Stimulated activated memory B cell treated with anti-CD40 and anti-IgM and Interleukin-4, amounts not matched to agents 10 μg/mL and 1 μg/mL and 100 μg/mL, for 72 hours (primary cell): ENCODE measurements at places on chromosomes 12 and 14.

- H3K4me3 ChIP-seq: no peak overlapping the region
These were observed 256.6 kb upstream of the FOXN3 start for GRCh38 chr14:89673512-89674225.

- H3K27ac ChIP-seq: no peak overlapping the region
- H3K36me3 ChIP-seq: no peaks in the 10 kb centered on the region
- H3K4me1 ChIP-seq: no peaks in the 10 kb centered on the region
- no peak for ATAC-seq
- no peaks in the 10 kb centered on the region for H3K27me3 ChIP-seq
These were observed 519.8 kb upstream of the FLRT2 start for GRCh38 chr14:85010186-85010585.

- peaks cover 56% of the 10 kb centered on the region for H3K36me3 ChIP-seq
- peak overlapping the region; percentile 61 for H3K27ac ChIP-seq
- H3K4me3 ChIP-seq: no peak overlapping the region
- peak; percentile 57 for ATAC-seq
These were observed 17.3 kb downstream of the BAZ1A start for GRCh38 chr14:34857689-34858449.

- no peaks in the 10 kb centered on the region for H3K36me3 ChIP-seq
- H3K27ac ChIP-seq: no peak overlapping the region
- no peaks in the 10 kb centered on the region for H3K4me1 ChIP-seq
- no peaks in the 10 kb centered on the region for H3K27me3 ChIP-seq
- H3K4me3 ChIP-seq: no peak overlapping the region
These were observed 118.6 kb upstream of the SYT1 start for GRCh38 chr12:78746001-78746400.

DNA sequence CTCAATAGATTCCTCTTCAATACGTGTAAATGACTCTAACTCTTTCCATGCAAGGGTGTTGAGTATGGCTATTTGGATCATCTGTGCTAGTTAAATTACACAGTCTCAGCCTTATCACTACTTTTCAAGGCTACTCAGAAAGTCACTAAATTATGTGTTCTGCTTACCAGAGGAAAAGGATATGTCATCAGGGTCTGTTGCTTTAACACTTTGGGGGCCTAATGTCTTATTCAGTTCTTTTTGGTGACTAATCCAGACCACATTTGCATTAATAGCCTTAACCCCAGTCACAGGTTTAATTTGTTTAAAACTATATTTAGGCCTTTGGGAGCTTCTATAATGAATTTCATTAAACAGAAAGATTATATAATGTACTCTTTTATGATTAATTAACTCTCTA is 649.3 kb downstream of the RPS29 start:
- no peak for ATAC-seq
- H3K27ac ChIP-seq: no peak overlapping the region
- no peaks in the 10 kb centered on the region for H3K27me3 ChIP-seq
- peaks cover 19% of the 10 kb centered on the region for H3K4me1 ChIP-seq
- H3K36me3 ChIP-seq: no peaks in the 10 kb centered on the region
- no peak overlapping the region for H3K4me3 ChIP-seq

DNA sequence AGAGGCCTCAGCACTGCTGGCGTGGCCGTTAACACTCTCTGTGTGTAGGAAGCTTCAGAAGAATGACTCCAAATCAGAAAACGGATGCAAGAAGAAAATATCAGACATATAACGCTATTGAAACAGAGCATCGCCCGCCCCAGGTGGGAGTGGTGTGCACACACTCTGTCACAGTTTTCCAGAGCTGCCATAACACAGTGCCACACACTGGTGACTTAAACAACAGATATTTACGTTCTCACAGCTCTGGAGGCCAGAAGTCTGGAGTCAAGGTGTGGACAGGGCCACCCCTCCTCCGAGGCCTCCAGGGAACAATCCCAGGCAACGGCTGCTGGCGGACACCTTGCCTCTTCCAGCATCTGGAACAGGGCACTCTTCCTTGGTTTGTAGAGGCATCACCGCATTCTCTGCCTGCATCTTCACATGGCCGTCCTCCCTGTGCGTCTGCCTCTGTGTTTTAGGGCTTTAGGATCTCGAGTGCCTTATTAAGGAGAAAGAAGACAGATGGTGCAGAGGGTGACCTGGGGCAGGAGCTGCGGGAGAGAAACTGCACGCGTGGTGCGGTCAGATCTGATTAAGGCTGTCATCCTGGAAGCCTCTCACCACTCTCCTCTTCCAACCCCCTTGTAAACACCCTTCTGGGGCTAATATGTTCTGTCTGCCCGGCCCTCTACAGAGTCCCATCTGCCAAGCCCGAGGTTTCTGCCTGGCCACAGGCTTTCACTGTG is 141.0 kb downstream of the SLC15A4 start:
- no peak overlapping the region for H3K4me3 ChIP-seq
- no peaks in the 10 kb centered on the region for H3K4me1 ChIP-seq
- ATAC-seq: no peak
- H3K27ac ChIP-seq: no peak overlapping the region
- peaks cover 11% of the 10 kb centered on the region for H3K27me3 ChIP-seq

DNA sequence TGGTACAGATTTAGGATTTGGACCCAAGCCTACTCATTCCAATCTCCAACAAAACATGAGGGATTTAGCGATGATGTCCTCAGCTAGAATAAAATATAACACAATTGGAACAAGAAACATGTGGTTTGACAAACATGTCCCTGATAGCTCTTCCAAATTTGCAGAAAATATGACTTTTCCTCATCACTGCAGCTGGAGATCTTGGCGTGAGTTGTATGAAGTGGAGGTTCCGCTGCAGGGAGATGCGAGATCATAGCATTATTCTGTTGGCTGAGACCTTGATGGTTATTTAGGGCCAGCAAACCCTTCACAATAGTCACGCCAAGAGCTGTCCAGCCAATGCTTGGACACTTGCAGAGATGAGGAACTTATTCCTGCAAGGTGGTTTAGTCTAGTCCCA is 413.4 kb upstream of the TBX3 start:
- no peak for ATAC-seq
- H3K27ac ChIP-seq: no peak overlapping the region
- H3K36me3 ChIP-seq: no peaks in the 10 kb centered on the region
- no peak overlapping the region for H3K4me3 ChIP-seq
- no peaks in the 10 kb centered on the region for H3K4me1 ChIP-seq

- H3K27ac ChIP-seq: no peak overlapping the region
- no peaks in the 10 kb centered on the region for H3K4me1 ChIP-seq
- no peaks in the 10 kb centered on the region for H3K27me3 ChIP-seq
- no peaks in the 10 kb centered on the region for H3K36me3 ChIP-seq
- no peak overlapping the region for H3K4me3 ChIP-seq
- no peak for ATAC-seq
These were observed 10.2 kb downstream of the KITLG start for GRCh38 chr12:88570103-88570502.

- no peak overlapping the region for H3K4me3 ChIP-seq
- H3K27ac ChIP-seq: no peak overlapping the region
- ATAC-seq: no peak
- peaks cover 78% of the 10 kb centered on the region for H3K27me3 ChIP-seq
- H3K36me3 ChIP-seq: no peaks in the 10 kb centered on the region
These were observed 58.6 kb upstream of the PARP11 start for GRCh38 chr12:3931776-3932175.

GRCh38 chr12:116060764-116061163 is 216.7 kb downstream of the MED13L start:
- H3K4me3 ChIP-seq: peak overlapping the region; percentile 65
- peaks cover 30% of the 10 kb centered on the region for H3K4me1 ChIP-seq
- no peaks in the 10 kb centered on the region for H3K27me3 ChIP-seq
- no peaks in the 10 kb centered on the region for H3K36me3 ChIP-seq

- H3K27me3 ChIP-seq: no peaks in the 10 kb centered on the region
- H3K36me3 ChIP-seq: no peaks in the 10 kb centered on the region
- ATAC-seq: peak; percentile 3
- no peak overlapping the region for H3K27ac ChIP-seq
These were observed 56.7 kb downstream of the BEGAIN start for GRCh38 chr14:100530270-100531072.

DNA sequence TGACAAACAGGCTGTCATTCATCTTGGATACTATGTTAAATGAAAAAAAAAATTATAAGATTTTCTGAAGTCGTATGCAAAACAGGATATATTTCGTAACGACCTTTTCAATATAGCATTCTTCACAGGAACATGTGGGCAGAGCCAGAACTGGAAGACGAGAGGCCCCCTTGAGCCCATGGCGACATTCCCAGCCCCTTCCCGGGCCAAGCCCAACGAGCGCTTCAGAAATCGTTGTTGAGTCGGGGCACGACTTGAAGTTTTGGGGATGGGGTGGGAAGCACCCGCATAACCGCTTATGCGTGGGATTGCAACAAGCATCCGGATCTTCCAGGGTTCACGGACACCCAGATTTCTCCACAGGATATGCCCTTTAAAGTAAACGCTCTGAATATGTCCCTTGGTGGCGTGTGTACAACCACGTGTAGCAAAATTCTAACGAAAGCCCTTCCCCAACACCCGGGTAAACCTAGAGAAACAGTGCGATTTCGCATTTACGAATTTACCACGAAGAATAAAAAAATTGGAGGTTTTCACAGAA is 736 bp downstream of the C14orf39 start:
- H3K27me3 ChIP-seq: peaks cover 6% of the 10 kb centered on the region
- ATAC-seq: no peak
- H3K27ac ChIP-seq: no peak overlapping the region
- H3K4me1 ChIP-seq: no peaks in the 10 kb centered on the region
- no peaks in the 10 kb centered on the region for H3K36me3 ChIP-seq
- no peak overlapping the region for H3K4me3 ChIP-seq

GRCh38 chr12:50085615-50086072 is 502 bp downstream of the SMARCD1 start:
- peaks cover 48% of the 10 kb centered on the region for H3K4me1 ChIP-seq
- no peaks in the 10 kb centered on the region for H3K27me3 ChIP-seq
- peak overlapping the region; percentile 88 for H3K4me3 ChIP-seq
- peak overlapping the region; percentile 95 for H3K27ac ChIP-seq

- H3K36me3 ChIP-seq: no peaks in the 10 kb centered on the region
- H3K27me3 ChIP-seq: no peaks in the 10 kb centered on the region
These were observed 4.6 kb upstream of the A2ML1 start for GRCh38 chr12:8817856-8818255.

GRCh38 chr12:24991209-24992049 is 42.5 kb upstream of the BCAT1 start:
- peaks cover 31% of the 10 kb centered on the region for H3K4me1 ChIP-seq
- no peaks in the 10 kb centered on the region for H3K36me3 ChIP-seq
- no peaks in the 10 kb centered on the region for H3K27me3 ChIP-seq
- no peak overlapping the region for H3K4me3 ChIP-seq
- H3K27ac ChIP-seq: no peak overlapping the region

DNA sequence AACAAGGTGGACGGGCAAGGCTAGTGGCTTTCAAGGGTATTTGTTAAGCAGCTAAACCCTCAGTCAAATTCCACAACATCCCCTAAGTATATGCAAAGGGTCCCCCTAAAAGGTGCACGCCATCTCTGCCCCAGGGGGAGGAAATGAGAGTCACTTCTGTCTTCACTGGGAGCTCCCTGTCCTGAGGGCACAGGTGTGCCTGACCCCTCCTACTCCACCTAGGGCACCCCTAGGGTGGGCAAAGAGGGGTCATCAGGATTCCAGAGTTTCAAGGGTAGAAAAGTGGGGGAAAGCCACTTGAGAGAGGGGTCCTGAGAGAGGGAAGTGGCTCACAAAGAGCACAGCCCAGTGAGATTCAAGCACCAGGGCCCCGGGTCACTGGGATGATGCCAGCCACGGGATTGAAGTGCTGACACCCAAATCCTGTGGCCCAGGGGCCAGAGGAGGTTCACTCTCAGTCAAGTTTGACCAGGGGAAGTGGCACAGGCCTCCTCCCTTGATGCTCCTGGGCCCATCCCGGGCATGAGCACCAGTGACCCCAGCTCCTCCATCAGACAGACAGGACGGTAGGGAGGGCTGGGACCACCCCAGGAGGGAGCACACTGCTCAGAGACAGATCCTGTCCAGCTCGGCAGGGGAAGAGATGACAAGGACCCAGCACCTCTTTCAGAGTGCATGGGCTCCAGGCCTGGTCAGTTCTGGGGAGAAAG is 82.3 kb upstream of the BCL11B start:
- H3K27me3 ChIP-seq: peaks cover 13% of the 10 kb centered on the region
- no peaks in the 10 kb centered on the region for H3K36me3 ChIP-seq
- H3K27ac ChIP-seq: no peak overlapping the region
- no peak overlapping the region for H3K4me3 ChIP-seq
- no peak for ATAC-seq
- no peaks in the 10 kb centered on the region for H3K4me1 ChIP-seq

DNA sequence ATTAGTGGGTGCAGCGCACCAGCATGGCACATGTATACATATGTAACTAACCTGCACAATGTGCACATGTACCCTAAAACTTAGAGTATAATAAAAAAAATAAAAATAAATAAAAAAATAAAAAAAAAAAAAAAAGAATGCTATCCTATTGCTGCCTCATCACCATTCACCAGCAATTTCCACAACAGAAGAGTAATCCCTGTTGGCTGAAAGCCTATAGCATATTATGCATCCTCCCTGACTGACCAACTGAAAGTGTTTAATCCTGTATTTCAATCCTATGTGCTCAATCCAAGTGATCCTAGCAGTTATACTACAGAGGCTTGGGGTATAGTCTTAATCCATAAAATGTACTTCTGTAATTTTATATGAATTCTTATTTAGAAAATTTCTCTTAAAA is 18.5 kb downstream of the DICER1 start:
- no peak for ATAC-seq
- H3K4me1 ChIP-seq: peaks cover 59% of the 10 kb centered on the region
- H3K36me3 ChIP-seq: peaks cover 15% of the 10 kb centered on the region
- H3K27ac ChIP-seq: no peak overlapping the region
- no peaks in the 10 kb centered on the region for H3K27me3 ChIP-seq
